ENCODE measurements at places on chromosomes 11 and 22.

DNA sequence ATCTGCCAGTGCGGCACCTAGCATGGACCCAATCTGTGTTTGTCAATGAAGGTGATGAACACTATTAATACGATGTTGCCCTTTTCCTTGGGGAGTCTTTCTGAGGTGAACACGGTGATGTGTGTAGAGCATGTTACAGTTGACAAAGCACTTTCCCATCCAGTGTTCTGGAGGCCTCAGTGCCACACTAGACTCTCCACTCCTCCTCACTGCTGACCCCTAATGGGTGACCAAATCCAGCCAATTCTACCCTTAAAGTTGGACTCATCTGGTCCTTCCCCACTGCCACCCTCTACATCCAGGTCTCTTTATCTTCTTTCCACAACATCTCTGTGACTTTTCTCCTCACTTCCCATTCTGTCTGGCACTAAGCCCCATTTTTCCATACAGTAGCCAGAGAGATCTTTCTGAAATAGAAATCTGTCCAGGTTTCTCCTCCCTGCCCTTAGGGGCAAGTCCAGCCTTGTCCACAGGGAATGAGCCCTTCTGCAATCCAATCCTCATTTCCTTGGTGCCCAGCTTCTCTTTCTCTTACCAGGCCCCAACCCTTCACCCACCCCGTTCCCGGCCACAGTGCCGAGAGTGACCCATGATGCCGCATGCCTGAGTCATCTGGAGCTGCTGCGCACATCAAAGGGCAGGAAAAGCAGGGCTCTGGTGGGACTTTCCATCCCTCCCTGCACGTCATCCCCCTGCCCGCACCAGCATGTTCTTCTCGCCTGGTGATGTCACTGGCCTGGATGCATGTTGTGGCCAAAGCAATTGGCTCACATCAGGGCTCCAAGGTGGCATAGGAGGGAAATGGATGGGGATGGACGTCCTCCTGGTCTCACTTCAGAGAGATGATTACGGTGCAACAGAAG, 64.2 kb downstream of the RASSF10 start:
- no peak for DNase-seq

DNA sequence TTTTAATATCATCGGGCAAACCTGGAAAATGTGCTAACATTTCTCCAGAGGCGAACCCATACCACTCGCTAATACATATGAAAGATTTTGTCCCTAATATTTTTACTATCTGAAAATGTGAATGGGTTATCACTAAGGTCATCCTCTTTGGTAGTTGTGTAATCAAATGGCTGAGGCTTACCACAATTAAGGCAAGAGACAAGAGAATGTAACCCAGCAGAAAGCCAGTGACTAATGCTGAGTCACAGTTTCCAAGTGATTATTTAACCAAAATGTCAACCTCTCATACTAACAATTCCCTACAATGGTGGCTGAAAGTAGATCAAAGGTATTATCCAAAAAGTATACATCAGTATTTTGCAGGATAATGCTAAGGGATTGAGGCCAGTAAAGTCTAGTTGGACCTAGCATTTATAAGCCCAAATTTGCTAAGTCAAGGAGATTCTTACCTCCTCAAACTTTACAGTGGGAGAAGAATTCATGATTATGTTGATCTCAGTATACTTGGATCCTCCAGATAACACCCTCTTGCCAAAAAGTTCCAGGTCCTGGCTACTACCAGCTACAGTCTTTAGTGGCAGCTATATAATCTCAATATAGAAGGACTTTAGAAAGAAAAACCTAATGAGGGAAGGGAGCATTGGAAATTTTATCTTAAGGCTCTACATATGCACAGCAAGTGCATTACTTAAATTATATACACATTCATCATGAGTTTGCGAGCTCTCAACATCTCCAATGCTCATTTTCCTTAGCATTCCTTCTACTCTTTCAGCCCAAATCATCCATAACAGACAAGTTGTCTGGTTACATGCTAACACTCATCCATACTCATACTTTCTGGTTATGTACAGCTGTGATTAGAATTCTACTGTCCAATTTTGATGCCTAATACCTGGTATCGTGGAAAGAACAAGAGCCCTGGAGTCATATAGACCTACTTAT, 25.4 kb downstream of the SIK3 start:
- DNase-seq, result no peak

- DNase-seq, result no peak
Observed at GRCh38 chr22:31825513-31825912, 71.7 kb downstream of the DEPDC5 start.

DNA sequence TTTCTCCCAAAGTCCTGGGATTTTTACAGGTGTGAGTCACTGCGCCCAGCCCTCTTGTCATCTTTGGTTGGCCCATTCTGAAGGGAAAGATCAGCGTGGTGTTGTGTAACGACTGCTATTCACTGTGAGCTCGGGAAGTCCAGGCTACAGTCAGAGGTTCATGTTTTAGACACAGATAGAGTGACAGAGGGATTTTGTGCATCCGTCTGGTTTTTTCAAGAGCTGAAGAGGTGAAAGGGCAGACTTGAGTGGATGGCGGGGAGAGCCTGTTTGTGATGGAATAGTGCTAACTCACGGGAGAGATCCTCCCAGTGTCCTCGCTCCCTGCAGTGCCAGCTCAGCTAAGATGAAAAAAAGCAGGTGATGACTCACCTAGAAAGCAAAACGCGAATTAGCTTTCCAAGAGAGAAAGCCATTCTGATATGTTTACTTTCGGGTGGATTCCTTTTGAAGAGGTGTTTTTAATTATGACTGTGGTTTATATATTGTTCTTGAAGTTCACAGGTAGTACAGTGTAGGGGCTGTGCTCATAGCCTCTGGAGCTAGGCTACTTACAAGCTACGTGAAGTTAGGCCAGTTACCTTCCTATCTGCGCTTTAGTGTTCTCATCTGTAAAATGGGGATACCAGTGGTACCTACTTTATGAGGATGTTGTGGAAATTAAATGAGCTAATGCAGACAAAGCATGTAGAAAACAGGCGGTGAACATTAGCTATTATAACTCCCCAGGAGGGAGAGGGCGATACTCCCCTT, 67.2 kb downstream of the C11orf91 start:
- no peak for DNase-seq

DNA sequence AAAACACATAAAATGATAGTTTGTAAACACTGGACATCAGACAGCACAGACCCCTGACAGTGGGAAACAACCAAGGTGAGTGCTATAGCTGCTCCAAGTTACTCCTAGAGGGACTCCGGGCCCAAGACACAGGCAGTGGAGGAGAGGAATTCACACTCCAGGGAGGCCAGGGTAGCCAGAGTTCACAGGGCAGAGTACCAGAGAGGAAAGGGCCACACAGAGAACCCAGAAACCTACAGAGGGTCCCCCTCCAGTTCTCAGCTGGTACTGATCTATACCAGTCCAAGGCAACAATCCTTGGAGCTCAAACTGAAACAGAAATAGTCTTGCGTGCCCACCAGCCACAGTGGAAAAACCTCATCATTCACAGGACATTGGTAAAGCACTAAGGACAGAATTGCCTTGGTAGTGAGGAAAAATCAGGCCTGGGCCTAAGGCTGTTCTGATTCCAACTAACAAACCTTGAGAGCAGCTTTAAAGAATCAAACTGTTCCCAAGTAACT, 7.6 kb downstream of the VPS37C start:
- DNase-seq, result no peak

DNA sequence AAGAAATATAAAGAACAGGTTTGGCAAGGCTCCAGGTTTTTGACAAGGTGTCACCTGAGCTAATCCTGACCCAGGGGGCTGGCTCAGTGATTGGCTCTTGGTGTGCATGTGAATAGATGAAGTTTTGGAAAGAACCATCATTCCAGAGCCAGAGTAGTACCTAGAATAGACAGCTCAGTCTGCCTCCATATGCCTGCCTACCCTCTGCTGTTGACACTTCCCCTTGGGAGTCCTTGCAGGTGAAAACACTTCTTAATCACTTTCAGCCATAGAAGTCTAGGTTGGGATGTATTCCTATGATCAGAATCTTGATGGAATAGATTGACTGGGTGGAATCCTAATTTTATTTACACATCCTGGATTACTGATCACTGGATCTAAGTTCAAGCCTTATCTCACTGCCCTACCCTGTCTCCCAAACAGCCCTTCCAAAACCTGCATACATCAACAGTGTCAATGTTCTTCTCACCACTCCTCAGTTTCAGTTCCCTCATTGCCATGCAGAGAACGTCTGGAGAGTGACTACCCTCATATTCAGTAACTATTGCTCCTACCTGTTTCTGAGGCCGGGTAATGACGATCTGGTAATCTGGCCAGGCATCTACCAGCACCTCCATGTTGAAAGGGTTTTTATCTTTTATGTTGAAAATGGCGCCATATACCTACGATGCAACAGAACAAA, 6.7 kb downstream of the GLYATL2 start:
- no peak for DNase-seq

DNA sequence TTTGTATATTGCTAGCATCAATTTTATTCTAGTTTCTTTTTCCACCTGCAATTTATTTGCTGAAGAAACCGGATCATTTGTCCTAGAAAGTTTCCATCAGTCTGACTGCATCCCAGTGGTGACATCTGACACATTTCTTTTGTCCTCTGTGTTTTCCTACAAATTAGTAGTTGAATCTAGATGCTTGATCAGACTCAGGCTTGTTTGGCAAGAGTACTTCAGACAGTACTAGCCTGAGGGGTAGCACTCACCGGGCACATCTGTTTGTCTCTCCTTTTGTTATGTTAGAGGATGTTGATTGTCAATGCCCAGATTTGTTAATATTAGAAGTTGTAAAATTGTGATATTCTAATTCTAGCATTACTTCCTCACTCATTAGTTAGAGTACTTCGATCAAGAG, 204.8 kb downstream of the SWAP70 start:
- DNase-seq, result no peak

DNA sequence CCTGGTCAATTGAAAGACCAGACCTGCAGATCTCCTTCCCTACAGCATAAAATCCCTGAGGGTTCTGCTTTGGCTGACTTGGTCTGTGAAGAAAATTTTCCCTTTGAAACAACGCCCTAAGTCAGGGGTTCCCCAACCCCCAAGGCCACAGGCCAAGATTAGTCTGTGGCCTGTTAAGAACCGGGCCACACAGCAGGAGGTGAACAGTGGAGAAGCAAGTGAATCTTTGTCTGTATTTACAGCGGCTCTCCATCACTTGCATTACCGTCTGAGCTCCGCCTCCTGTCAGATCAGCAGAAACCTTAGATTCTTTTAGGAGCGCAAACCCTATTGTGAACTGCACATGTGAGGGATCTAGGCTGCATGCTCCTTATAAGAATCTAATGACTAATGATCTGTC, 38.2 kb downstream of the CCDC83 start:
- no peak for DNase-seq

DNA sequence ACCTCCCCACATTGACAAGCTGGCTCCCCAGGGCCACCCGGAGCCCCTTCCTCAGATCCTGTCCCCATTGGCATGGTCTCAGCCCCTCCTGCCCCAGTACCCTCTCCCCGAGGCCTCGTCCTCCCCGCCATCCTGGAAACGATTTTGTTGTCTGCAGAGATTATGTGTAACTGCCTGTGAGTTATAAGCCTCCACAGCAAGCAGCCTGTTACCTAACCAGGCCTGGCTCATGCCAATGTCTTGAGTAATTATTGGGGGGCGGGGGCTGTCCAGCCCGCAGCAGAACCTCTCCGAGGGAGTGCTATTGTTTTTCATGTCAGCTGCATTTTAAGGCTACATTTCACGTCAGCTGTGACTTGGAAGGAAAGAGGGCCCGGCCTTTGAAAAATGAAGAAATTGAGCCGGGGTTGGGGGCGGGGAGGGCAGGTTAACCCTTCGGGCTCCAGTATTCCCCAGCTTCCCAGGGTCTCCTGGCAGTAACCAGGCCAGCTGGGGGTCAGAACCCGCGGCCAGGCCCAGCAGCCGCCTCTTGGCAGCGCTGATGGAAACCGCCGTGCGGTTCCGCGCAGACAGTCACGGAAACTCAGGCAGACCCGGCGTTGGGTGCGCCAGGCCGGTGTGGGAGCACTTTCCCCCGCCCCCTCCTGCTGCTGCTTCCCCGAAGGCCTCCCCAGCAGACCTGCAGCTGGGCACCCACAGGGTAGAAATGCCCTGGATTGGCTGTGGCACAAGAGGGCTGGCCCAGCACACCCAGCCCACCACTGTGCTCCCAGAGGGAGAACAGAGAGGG, 59.5 kb downstream of the CDKN1C start:
- DNase-seq, result no peak

- no peak for DNase-seq
Observed at GRCh38 chr11:66090288-66090687, 20.2 kb downstream of the PACS1 start.

GRCh38 chr11:75631086-75631730, 37.6 kb downstream of the MAP6 start:
- DNase-seq, result no peak

DNA sequence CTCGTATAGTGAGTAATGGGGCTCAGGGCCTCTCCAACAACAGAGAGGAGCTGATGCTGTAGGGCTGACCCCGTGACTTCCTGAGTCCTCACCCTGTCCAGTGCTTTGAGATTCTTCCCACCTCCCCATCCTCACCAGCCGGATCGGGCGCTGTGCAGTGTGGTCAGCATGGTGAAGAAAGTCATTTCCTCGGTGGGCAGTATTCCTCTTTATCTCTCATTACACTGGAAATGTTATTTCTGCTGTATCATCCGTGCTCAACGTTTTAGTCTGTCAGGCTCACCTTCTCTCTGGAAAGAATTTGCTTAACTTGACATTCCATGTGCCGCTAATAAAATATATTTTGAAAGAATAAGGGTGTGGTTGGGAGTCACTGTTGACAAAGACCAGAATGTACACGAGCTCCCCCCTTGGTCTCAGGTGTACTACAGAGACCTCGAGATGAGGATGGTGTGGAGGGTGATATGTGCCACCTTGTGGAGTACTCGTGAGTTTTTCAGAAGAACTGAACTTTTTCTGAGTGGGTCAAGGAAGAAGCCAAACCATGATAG, 25.7 kb upstream of the SCGB1A1 start:
- DNase-seq, result peak; percentile 91

GRCh38 chr11:12249590-12250260, 127.6 kb upstream of the PARVA start:
- peak; percentile 86 for DNase-seq

DNA sequence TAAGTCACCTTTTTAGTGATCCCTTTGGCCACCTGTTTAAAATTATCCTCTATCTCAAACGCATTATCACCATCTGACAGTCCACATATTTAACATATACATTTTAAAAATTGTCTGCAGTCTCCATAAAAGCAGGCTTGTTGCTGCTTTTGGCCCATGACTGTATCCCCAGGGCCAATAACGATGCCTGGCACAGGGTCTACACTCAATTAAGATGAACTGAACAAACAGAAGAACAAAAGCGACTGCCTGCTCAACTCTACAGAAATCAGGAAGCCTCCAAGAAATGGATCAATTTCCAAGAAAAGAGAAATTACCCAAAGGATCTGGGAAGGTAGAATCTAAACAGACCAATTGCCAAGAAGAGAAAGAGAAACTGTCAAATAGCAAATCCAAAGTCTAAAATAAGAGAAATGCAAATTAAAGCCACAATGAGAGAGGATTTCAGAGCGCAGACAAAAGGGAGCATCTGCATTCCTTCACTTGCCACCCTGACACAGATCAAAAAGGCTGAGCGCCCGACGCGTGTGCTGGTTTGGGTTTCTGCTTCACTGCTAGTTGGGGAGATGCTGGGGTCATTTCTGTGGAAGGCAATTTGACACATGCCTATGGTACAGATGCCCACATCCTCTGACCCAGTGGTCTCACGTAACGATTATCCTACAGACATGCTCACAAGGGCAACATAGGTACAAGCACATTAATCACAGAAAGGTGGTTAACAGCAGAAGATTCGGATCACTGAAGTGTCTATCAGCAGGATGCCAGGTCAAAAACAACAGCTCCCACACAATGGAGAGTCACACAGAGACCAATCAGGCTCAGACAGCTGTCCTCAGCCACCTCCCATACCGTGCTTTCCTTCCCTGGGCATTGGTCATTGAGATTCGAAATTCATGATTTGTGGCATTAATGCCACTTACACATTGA, 55.9 kb downstream of the SHISAL1 start:
- no peak for DNase-seq
